CD4-positive, alpha-beta memory T cell (primary cell): ENCODE measurements at places on chromosomes 2 and 18.

DNA sequence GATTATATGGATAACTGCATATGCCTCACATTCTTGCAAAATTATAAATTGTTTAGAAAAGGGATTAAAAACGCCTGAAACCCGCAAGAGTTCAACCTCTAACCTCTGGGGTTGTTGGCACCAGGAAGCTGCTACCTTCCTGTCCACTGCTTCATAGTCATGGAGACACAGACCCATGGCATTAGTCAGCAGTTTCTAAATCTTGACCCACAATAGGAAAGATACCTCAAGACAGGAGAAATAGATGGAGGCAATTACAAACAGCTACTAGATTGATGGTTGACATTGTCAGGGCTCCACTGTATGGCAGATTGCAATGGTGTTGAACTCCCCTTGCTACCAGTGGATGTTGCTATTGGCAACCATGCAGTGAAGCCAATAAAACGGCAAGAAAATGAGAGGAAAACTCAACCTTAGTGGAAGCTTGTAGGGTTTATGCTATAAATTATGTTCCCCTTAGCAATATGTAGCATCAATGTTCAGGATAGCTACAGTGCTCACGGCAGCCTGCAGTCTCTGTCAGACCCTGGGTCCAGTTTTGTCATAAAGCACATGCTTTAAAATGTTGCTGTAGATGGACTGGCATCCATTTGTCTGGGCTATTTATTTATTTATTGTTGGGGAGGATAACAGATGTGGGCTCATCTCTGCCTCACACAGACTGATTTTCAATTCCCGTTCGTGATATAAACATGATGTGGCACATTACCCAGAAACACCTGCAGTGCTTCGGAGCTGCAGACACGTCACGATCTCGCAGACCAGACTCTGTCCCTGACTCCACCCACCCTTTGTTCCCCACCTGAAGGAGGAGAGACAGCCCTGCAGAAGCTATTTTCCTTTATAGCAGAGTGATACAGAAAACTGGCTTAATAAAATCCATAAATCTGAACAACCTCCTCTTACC lies 233.4 kb downstream of the AGPS start:
- no peak for DNase-seq

DNA sequence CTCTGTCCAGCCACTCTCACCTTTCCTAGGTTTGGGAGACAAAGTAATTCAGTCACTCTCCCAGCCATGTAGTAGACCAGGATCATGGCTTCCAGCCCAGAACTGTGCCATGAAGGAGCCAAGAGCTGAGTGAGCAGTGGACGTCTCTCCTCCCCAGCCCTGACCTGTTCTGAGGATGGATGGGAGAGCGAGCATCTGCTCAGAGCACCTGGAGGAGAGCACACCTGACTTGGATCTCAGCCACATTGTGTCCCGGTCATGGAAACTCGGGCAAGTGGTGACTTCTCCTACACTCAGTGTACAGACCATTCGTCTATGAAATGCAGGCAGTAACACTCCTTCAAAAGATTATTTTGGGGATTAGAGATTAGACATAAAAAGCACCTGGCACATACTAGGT lies 299.7 kb downstream of the TNS1 start:
- DNase-seq = no peak

DNA sequence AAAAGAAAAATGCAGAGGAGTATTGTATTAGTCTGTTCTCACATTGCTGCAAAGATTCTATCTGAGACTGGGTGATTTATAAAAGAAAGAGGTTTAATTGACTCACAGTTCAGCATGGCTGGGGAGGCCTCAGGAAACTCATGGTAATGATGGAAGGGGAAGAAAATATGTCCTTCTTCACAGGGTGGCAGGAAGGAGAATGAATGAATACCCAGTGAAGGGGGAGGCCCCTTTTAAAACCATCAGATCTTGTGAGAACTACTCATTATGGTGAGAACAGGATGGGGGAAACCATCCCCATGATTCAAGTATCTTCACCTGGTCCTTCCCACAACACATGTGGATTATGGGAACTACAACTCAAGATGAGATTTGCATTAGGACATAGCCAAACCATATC lies 9.1 kb upstream of the PLCL1 start:
- DNase-seq = no peak

DNA sequence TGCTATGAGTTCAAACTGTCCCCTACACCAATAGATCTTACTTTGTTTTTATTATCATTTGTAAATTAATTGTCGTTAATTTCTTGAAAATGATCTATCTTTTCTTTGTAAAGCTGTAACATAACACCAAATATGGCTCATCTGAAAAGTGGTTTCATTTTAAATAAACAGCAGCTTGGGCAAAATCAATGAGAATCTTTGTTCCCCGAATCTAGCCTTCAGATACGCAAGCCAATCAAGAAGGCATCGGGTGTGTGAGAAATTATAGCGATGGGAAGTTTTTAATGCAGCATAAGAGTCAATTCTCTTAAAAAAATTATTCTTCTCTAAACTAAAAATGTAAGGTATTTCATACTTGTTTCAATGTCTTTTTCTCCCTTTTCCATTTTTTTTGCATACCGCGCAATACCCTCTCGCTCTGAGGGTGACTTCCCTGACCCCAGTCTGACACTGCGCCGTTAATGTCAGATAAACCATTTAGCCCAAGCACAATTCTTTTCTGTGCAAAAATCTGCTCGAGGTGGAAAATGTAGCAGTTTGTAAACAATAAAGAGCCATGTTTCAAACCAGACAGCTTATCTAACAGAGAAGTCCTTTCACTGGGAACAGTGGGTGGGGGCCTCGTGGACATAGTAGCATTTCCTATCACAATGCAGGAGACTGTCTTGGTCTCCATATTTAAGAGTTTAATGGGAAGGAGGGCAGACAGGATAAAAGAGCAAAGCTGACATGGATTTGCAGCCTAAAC lies 129.4 kb downstream of the TCF4 start:
- DNase-seq = no peak

- no peak for DNase-seq
Observed at GRCh38 chr2:64649626-64650025, 4.1 kb downstream of the SERTAD2 start.

DNA sequence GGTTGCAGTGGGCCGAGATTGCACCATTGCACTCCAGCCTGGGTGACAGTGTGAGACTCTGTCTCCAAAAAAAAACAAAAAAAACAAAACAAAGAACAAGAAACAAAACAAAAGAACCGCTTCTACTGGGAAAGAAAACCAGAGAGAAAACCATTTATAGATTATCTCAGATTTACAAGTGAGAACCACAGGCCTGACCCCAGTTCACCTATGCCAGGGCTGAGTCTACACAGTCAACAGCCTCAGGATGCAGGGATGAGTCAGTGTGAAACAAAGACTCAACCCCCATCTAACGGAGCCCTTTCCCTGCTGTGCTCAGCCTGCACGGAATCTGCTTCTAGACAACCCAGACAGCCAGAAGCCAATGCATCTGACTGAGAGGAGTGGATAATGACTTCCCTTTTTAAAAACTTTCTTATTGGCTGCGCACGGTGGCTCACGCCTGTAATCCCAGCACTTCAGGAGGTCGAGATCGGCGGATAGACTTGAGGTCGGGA lies 25.5 kb upstream of the YWHAQ start:
- peak; percentile 30 for DNase-seq

- DNase-seq = no peak
Observed at GRCh38 chr2:163735685-163736432, at the start of gene FIGN. FIGN (minus strand) TSS chr2:163736008; CDS start chr2:163734927, 1,081 bp downstream.

DNA sequence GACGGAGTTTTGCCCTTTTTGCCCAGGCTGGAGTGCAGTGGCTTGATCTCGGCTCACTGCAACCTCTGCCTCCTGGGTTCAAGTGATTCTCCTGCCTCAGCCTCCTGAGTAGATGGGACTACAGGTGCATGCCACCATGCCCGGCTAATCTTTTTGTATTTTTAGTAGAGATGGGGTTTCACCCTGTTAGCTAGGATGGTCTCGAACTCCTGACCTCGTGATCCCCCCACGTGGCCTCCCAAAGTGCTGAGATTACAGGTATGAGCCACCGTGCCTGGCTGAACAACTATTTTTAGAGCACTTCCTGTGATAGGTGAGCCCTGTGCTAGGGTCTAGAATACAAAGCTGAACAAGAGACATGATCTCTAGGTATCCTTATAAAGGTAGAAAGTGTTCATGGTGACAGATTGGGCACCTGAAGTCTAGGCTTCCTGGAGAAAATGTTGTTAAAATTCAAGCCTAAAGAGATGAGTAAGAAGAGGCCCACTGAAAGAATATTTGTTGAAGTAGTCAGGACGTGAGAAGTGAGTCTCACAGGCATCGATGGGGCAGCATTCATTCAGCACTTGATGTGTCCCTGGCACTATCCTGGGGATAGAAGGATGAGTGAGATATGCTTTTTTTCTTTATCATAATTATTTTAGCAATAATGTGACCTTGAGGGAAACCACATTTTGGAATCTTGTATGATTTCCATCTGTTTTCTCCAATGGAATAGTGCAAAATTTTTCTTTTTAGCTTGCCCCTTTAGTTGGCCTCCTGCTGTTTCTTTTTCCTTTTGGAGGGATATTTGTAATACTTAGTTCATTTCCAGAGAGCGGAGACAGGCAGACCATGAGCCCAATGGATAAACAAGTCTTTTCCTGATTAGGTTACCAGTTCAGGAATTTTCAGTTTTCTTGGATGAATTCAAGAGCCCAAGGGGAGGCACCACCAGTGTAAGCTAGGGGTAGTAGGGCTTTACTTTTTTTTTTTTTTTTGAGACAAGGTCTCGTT lies 5.1 kb downstream of the ZNF236 start:
- no peak for DNase-seq

DNA sequence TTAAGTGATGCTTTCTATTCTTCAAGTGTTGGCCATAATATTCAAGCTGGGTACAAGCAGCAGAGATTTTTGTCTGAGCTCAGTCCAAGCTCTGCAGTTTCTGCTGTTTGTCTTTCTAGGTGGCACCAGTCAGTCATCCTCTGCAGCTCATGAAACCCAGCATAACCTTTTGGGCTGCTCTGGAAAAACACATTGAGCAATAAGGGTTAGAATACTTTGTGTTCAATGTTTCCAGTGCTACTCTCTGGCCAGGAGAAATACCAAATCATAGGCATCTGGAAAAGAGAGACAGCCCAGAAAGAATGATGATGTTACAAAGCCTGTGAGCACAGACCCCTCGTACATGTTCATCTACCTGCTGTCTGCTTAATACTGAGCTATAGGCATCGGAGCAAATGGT lies 19.5 kb upstream of the WIPF1 start:
- no peak for DNase-seq

DNA sequence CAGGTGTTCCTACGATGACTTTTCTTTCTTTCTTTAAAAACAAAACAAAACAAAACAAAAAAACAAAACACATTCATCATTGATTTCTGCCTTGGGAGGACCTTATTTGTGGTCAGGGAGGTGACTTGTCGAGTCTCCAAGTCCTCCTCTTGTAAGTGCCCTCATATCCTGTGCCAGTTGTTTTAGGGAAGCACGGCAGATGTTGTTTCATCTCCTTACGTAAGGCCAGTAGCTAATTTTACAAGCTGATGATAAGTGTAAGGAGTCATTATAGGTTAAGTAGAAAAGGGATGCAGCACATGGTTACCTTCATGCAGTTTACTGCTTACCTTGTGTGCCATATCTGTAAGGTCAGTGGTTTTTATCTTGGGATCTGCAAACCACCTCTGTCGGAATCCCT lies 52.2 kb downstream of the MRPS9 start:
- DNase-seq = no peak

GRCh38 chr18:63646936-63647335 lies 2.9 kb upstream of the SERPINB4 start:
- DNase-seq = no peak

GRCh38 chr2:101107241-101107640 lies 43.9 kb downstream of the TBC1D8 start:
- no peak for DNase-seq

GRCh38 chr2:191999101-191999841 lies 152.4 kb upstream of the CAVIN2 start:
- no peak for DNase-seq

- no peak for DNase-seq
Observed at GRCh38 chr18:32324181-32324580, 134.3 kb downstream of the MEP1B start.

DNA sequence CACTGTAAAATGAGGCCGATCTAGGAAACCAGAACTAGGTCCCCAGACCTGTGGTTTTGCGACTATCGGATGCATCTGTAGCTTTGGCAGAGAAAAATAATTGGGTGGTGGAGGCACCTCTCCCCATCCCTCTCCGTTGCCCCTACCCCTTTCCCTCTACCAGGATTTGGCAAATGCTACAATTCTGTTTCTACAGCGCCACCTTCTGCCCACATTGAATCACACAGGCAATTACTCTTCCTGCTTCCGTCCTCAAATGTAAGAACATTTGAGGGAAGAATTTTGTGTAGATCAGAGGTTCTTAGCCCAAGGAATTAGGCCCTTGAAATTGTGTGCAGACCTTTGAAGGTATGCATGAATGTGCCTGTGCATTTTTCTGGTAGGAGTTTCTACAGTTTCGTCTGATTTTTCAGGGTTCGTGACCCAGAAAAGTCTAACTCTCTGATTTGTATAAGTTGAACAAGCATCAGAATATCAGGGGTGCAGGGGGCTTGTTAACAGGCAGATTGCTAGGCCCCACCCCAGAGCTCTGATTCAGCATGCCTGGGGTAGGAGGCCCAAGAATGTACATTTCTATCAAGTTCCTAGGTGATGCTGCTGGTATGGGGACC lies 11.2 kb downstream of the ATP6V1B1 start:
- peak; percentile 42 for DNase-seq

GRCh38 chr2:234947556-234947955 lies 4.3 kb upstream of the SH3BP4 start:
- no peak for DNase-seq

DNA sequence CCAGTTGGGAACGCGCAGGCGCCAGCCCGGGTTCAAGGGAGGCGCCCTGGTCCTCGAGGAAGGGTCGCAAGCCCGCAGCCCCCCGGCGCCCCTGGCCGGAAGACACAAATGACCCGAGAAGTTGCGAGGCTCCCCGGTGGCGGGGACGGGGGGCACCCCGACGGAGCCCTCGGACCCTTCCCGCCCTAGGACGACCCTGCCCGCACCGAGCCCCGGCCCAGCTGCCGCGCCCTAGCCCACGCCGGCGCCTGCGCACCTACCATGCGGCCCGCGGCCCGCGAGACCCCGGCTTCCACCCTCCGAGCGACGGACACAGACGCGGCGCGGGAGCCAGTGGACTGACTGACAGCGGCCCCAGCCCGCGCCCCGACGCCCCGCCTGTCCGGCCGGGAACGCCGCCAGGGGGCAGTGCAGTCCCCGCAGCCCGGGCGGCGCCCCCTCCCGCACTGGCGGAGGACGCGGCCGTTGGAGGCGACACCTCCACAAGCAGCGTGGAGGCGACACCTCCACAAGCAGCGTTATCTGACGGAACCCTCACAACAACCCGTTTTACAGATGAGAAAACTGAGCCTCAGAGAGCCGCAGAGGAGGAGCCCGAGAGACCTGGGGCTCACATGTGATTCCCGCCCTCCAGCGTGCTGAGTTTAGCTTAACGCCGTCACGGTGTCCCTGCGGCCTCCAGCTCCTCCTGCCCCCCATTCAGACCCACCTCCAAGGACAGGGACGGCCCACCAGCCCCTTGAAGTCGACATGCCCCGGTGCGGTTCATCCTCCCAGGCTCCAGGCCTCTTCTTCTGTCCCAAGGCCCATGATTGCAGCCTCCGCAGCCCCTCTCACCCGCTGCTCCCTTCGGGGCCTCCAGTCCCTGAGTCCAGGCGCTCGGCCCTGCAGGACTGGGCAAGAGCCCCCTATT lies at the start of gene NMUR1:
TSS of gene NMUR1 (minus strand) at position 347 of the 913 bp plus-strand sequence. CDS start at position 263, 84 bp downstream.
- peak; percentile 74 for DNase-seq
